RPMI7951 (cell line): ENCODE measurements at places on chromosomes 11 and 22. TPM values are rescaled to one million over a fixed set of nuclear protein-coding genes. Genes with fewer than 3 reads are reported as not detected.

The OR52N4 gene
- total RNA-seq: not detected in 2 replicates

The EPS8L2 gene
- total RNA-seq: 3.4 and 5.7 TPM in 2 replicates

The PGA5 gene
- total RNA-seq: not detected in 2 replicates

The BTBD10 gene
- 37.5 and 39.5 TPM in 2 replicates for total RNA-seq

The SGSM1 gene
- not detected in 2 replicates for total RNA-seq

The C11orf87 gene
- total RNA-seq: not detected in 2 replicates

The OR52I2 gene
- total RNA-seq: not detected in 2 replicates

The NXPE2 gene
- 0.12 and 0.39 TPM in 2 replicates for total RNA-seq

The HIKESHI gene
- total RNA-seq: 129 and 133 TPM in 2 replicates

The SPON1 gene
- 0.10 TPM in 1 of 2 replicates, not detected in the other for total RNA-seq

The TSGA10IP gene
- total RNA-seq: not detected in 2 replicates

The SAA2 gene
- 0.20 and 0.84 TPM in 2 replicates for total RNA-seq

The ANGPTL5 gene
- total RNA-seq: not detected in 2 replicates

The PRG3 gene
- total RNA-seq: not detected in 2 replicates

The MAPK11 gene
- 1.8 TPM in 2 replicates for total RNA-seq

The TMPRSS13 gene
- total RNA-seq: not detected in 2 replicates

The DDX6 gene
- total RNA-seq: 41.4 and 45.2 TPM in 2 replicates

The TRIM48 gene
- 0.24 and 0.78 TPM in 2 replicates for total RNA-seq

The KCNJ1 gene
- total RNA-seq: not detected in 2 replicates

The TSSK2 gene
- total RNA-seq: not detected in 2 replicates

The TP53I11 gene
- total RNA-seq: 10.2 and 11.1 TPM in 2 replicates

The UFD1 gene
- total RNA-seq: 82.4 and 84.7 TPM in 2 replicates

The KRTAP5-8 gene
- not detected in 2 replicates for total RNA-seq

The SBF2 gene
- total RNA-seq: 27.8 and 33.5 TPM in 2 replicates

The OR5I1 gene
- not detected in 2 replicates for total RNA-seq

The HTR3A gene
- not detected in 2 replicates for total RNA-seq
